ENCODE measurements at places on chromosomes 1 and 21. TPM values are rescaled to one million over a fixed set of nuclear protein-coding genes. Genes with fewer than 3 reads are reported as not detected.

- H3K36me3 ChIP-seq: no peaks in the 10 kb centered on the region
- DNase-seq: no peak
- H3K27ac ChIP-seq: no peak overlapping the region
Measured at GRCh38 chr1:99768104-99768503, 1.7 kb upstream of the FRRS1 start.

GRCh38 chr1:217240656-217241055, 390.2 kb downstream of the GPATCH2 start:
- H3K27me3 ChIP-seq: no peaks in the 10 kb centered on the region
- H3K4me1 ChIP-seq: no peaks in the 10 kb centered on the region
- H3K4me3 ChIP-seq: no peak overlapping the region
- no peak for DNase-seq

XCL1 gene
- 38.3 TPM for total RNA-seq

GRCh38 chr1:49171941-49172593, 395.4 kb upstream of the BEND5 start:
- H3K4me1 ChIP-seq: no peaks in the 10 kb centered on the region
- H3K27me3 ChIP-seq: no peaks in the 10 kb centered on the region
- no peak overlapping the region for H3K4me3 ChIP-seq
- DNase-seq: no peak
- H3K27ac ChIP-seq: no peak overlapping the region
- H3K36me3 ChIP-seq: no peaks in the 10 kb centered on the region

GRCh38 chr1:30919025-30919881, 10.7 kb upstream of the SDC3 start:
- H3K4me3 ChIP-seq: no peak overlapping the region
- H3K4me1 ChIP-seq: peaks cover 3% of the 10 kb centered on the region

GRCh38 chr1:201648066-201648906, 109.4 kb downstream of the NAV1 start:
- DNase-seq: no peak
- H3K4me3 ChIP-seq: no peak overlapping the region
- H3K36me3 ChIP-seq: no peaks in the 10 kb centered on the region
- H3K27me3 ChIP-seq: peaks cover 45% of the 10 kb centered on the region
- H3K4me1 ChIP-seq: no peaks in the 10 kb centered on the region

SLC26A9 gene
- total RNA-seq: not detected

- H3K4me1 ChIP-seq: peaks cover 13% of the 10 kb centered on the region
- no peaks in the 10 kb centered on the region for H3K27me3 ChIP-seq
- H3K36me3 ChIP-seq: peaks cover 2% of the 10 kb centered on the region
- DNase-seq: no peak
- peak overlapping the region; percentile 82 for H3K4me3 ChIP-seq
Measured at GRCh38 chr1:2641381-2642130, 8.7 kb upstream of the MMEL1 start.

- peaks cover 26% of the 10 kb centered on the region for H3K4me1 ChIP-seq
- H3K27me3 ChIP-seq: no peaks in the 10 kb centered on the region
- H3K4me3 ChIP-seq: no peak overlapping the region
- DNase-seq: no peak
Measured at GRCh38 chr1:100892554-100892953, 2.1 kb downstream of the EXTL2 start.

DNA sequence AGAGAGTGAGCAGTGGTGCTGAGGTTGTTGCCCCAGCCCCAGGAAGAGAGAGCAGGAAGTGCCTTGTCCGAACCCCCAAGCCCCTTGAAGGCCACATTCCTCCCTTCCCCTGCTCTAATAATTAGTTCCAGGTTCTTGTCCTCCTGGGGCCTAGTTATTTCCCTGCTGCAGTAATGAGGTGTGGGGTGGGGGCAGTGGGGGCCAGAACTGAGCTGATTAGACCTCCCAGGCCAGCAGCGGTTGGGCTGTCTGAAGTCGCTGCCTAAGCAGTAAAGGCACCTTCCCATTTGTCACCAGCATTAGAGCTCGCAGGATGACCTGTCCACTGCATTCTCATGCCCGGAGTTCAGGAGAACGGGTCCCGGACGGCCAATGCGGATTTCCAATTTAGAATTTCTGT, 186.5 kb upstream of the CSF3R start:
- no peak overlapping the region for H3K4me3 ChIP-seq
- no peaks in the 10 kb centered on the region for H3K36me3 ChIP-seq
- peaks cover 9% of the 10 kb centered on the region for H3K27me3 ChIP-seq
- DNase-seq: no peak
- peaks cover 2% of the 10 kb centered on the region for H3K4me1 ChIP-seq

DNA sequence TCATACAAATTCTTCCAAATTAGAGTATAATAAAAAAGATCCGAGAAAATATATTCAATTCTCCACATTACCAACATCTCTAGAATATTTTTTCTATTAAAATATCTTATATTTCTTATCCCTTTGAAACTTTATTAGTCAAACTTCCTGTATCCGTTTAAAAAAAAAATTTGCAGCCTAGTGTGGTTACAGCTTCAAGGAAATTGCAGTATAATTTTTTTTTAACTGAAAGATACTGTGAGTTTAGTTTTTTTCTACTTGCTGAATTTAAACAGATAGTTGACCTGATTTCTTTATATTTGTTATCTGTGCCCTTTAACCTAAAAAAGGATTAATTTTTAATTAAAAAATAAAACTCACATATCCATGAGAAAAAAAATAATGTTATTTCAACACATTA, 1.5 kb downstream of the RGS18 start:
- H3K4me3 ChIP-seq: no peak overlapping the region
- no peaks in the 10 kb centered on the region for H3K36me3 ChIP-seq
- H3K27me3 ChIP-seq: no peaks in the 10 kb centered on the region
- no peak overlapping the region for H3K27ac ChIP-seq
- peaks cover 3% of the 10 kb centered on the region for H3K4me1 ChIP-seq
- no peak for DNase-seq

- DNase-seq: no peak
- H3K4me3 ChIP-seq: no peak overlapping the region
Measured at GRCh38 chr1:218456444-218456843, 111.3 kb downstream of the TGFB2 start.

DNA sequence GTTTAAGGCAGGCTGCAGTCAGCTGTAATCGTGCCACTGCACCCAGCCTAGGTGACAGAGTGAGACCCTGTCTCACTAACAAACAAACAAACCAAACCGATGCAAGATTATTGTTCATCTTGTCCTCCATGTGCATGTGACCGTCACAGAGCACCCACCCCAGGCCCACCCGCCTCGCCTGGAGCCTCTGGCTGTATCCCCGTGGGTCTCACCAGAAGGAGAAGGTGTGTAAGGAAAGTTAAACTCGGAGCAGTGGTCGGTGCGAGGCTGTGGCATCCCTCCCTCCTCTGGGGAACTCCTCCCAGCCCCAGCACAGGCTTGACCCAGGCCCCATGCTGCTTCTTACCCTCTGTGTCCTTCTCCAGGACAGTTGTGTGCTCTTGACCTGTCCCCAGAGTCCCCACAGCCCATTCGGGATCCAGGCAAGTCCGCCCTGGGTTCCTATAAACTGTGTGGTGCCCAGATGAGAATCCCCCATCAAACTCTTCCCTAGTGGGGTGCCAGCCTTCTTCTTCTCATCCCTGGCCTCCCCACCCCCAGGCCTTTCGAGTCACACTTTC, 318.4 kb downstream of the AJAP1 start:
- no peaks in the 10 kb centered on the region for H3K4me1 ChIP-seq
- H3K27ac ChIP-seq: no peak overlapping the region
- H3K27me3 ChIP-seq: no peaks in the 10 kb centered on the region
- no peak for DNase-seq
- no peaks in the 10 kb centered on the region for H3K36me3 ChIP-seq

- DNase-seq: peak; percentile 68
- peaks cover 8% of the 10 kb centered on the region for H3K27me3 ChIP-seq
- peaks cover 9% of the 10 kb centered on the region for H3K36me3 ChIP-seq
- peaks cover 85% of the 10 kb centered on the region for H3K4me1 ChIP-seq
- H3K27ac ChIP-seq: peak overlapping the region; percentile 68
- peak overlapping the region; percentile 74 for H3K4me3 ChIP-seq
Measured at GRCh38 chr1:26359981-26360806, 6.3 kb upstream of the CRYBG2 start.

PDE9A gene
- 8.3 TPM for total RNA-seq

GRCh38 chr1:1161078-1161682, 12.5 kb upstream of the TTLL10 start:
- no peaks in the 10 kb centered on the region for H3K27me3 ChIP-seq
- no peaks in the 10 kb centered on the region for H3K36me3 ChIP-seq
- H3K4me3 ChIP-seq: no peak overlapping the region
- peaks cover 5% of the 10 kb centered on the region for H3K4me1 ChIP-seq
- no peak for DNase-seq

DNA sequence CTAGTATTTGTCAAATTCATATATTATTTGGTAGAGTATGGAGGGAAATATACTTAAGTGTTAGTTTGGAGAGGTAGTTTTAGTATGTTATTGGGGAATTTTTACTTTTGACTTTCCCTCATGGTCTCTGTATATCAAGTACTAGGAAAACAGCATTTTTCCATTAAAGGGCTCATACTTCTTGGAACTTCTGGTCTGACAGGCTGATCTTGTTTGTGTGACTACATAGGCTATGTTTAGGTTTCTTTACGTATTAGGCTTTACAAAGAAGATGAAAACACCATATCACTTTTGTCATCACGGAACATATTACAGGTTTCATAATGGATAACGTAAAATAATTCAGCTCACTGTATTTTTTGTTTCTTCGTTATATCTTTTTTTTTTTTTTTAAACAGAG, 30.8 kb downstream of the POU2F1 start:
- H3K4me3 ChIP-seq: no peak overlapping the region
- H3K36me3 ChIP-seq: peaks cover 5% of the 10 kb centered on the region
- DNase-seq: no peak
- H3K27ac ChIP-seq: no peak overlapping the region
- H3K27me3 ChIP-seq: no peaks in the 10 kb centered on the region

DNA sequence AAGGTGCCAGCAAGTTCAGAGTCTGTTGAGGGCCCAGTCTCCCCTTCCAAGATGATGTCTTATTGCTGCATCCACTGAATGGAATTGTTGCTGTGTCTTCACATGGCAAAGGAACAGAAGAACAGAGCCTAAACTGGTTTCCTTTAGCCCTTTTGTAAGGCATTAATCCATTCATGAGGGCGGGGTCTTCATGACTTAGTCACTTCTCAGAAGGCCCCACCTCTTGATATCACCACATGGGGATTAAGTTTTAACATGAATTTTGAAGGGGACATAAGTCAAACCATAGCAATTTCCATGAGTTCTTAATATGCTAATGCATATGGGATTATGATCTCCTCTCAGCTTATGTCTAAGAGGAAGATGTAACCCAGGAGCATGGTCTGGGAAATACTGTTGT, 182.9 kb downstream of the LRRC7 start:
- H3K4me3 ChIP-seq: no peak overlapping the region
- no peak overlapping the region for H3K27ac ChIP-seq
- no peaks in the 10 kb centered on the region for H3K27me3 ChIP-seq
- DNase-seq: no peak
- no peaks in the 10 kb centered on the region for H3K36me3 ChIP-seq
